ENCODE measurements at places on chromosomes 6 and 20. TPM values are rescaled to one million over a fixed set of nuclear protein-coding genes. Genes with fewer than 3 reads are reported as not detected.

- no peak for DNase-seq
Observed at GRCh38 chr20:16243470-16243869, 329.8 kb downstream of the KIF16B start.

Gene SLC35D3
- not detected for total RNA-seq

DNA sequence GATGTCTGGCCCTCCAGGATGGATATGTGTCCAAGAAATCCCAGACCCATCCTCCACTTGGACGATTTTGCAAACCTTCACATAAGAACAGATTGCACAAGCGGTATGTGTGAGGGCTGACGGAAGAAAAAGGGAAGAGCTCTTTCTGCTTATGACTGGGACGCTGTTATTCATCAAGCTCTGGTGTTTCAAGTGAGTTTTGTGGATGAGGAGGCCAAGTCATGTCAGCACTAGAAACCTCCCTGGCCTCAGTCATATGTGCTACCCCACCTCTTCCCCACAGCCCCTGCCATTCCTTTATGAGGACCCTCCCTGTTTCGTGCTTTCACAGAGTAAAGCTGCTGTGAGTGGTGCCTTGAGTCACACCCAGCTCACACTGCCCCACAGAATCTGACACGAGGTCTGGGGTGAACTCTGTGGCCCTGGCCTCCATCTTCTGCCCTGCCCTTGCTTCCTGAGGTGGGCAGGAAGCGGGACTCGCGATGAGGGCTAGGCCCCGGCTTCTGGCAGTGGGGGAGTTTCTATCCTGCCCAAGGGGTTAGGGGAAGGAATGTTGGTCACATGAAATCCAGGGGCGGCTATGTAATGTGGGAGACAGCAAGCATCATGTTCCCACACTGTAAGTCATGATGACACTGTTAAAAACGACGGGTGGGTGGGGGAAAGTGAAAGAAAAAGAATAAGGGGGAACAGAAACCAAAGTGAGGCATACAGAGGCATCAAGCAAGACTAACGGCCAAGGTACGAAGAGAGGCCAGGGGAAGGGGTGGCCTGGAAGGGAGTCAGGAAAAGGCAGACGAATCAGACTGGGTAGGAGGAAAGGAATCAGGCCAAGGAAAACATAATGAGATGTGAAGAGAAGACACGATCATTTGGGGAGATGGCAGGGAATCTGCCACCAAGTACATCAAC is 78.1 kb downstream of the PRDM1 start:
- peak; percentile 84 for DNase-seq

DNA sequence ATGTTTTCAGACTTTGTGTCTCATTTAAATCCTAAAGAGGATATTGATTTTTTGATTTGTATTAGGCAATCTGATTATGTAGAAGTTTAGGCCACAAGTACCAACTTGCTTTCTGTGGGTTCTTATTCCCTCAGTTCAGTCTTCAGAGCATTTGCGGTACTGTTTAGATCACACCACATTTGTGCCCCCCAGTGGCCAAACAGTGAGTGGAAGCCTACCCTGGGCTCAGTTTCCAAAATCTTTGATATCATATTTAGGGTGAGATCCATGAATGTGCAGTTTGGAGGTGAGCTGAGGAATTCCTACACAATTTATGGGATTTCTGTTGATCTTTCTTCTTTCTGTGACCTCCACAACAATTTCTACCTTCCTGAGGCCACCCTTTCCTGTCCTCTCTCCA is 92.3 kb upstream of the FUT9 start:
- DNase-seq, result no peak

Gene BMP7
- not detected for total RNA-seq

Gene PGM3
- total RNA-seq, result 71.9 TPM

DNA sequence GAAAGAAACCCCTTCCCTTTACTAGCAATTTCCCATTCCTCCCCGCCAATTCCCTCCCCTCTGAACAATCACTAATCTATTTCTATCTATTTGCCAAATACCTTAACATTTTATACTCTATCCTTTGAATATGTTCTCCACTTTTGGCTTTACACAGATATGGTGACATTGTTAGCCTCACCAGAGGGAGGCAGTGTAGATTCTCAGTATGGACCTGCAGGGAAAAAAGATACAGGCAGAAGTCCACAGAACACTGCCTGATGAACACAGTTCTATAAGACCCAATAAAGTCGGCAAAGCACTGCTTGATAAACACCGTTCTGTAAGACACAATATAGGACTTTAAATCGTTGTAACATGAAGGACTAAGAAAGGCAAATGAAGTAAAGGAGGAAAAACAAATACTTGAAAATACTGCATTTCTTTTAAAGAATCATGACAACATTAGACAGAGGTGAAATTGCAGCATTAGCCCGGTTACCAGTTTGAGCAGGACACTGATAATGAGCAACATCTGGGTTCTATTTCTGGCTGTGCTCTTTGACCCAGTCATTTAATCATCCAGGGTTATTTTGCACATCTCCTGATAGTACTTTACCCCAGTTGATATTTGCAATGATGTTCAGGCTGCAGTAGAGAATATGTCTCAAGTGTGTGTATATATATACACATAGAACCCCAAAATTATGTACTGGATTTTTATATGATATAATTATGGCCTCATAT is 296.8 kb downstream of the UTRN start:
- peak; percentile 20 for DNase-seq

Gene TXNDC5
- 253 TPM for total RNA-seq

Gene MUC22
- not detected for total RNA-seq

Data from fibroblast of lung (primary cell).